ENCODE measurements at places on chromosomes 13 and 19. TPM values are rescaled to one million over a fixed set of nuclear protein-coding genes. Genes with fewer than 3 reads are reported as not detected.

STARD13 gene
- total RNA-seq, result 41.7 TPM

HMGB1 gene
- total RNA-seq, result 229 TPM

ZFP82 gene
- 2.2 TPM for total RNA-seq

RFPL4AL1 gene
- not detected for total RNA-seq

CYP2A6 gene
- total RNA-seq, result not detected

ZNF626 gene
- 45.9 TPM for total RNA-seq

CRLF1 gene
- 0.11 TPM for total RNA-seq

CCDC70 gene
- not detected for total RNA-seq

DNA sequence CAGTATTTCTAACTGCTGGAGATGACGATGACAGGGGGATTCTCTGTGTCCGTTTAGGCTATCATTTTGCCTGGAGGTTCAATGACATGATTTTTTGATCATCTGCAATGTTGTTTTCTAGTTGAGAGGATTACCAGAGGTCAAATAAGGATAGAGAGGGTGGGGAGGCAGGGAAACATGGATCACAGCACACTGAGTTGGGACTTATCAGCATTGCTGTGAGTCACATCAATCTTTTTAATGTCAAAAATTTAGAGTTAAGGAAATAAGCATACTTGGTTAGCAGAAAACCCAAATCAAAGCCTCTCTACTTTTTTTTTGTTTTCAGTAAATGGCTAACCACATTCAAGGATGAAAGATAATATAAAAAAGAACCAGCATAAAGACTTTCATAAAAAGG is 43.0 kb upstream of the CSNK1A1L start:
- DNase-seq, result peak; percentile 27

DNA sequence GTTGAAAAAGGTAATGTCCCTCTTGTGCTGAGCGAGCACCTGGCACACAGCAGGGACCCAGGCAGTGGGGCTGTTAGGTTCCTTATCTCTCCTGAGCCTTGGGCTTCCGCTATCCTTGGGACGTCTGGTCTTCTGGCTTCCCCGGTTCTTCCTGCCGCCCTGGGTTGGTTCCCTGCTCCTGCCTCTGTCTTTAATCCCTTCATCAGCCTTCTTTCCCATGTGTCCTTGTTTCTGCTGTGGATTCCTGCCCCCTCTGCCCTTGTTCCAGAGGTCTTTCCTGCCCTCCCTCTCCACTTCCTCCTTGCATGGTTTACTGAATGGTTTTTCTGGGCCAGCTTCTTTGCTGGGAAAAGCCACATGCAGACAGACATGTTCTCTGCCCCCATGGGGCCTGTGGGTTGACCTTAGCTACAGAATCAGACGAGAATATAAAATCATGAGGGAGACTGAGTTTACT is 2.6 kb downstream of the EPN1 start:
- no peak for DNase-seq

DNA sequence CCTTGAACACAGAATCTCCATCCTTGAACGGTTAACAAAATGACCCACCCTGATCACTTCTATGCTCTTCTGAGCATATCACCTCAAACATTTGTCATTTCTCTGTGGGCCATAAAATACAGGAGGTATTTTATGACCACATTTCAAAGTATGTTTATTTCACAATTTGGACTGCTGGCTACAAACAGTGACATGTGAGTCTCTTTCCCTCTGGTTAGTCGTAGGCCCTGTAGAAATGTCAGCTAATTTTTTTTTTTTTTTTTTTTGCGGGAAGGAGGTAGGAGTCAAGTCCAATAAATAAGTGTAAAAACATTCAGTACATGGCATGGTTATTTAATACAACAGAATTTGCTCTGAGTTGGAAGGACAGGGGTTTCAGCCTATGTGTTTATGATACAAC is 70.7 kb downstream of the FOXO1 start:
- no peak for DNase-seq

GRCh38 chr13:46587807-46588418 is 34.9 kb downstream of the LRCH1 start:
- DNase-seq, result no peak

DNA sequence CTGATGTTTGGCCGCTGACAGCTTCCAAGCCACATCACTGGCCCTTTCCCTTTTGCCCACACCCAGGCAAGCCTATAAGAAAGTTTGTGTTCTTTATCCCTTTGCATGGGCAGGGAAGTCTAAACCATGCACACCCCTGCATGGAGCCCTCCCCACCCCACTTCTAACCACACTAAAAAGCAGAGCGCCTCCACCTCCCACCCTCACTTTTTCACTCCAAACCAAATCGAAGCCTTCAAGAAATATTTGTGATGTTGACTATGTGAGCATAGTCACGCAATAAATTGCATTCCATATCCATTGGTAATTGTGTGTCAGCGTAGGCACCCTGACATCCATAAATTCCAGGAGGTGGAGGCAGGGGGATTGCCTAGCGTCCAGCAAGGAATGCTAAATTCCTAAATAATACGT is 104.4 kb upstream of the LSM14A start:
- DNase-seq, result no peak

DNA sequence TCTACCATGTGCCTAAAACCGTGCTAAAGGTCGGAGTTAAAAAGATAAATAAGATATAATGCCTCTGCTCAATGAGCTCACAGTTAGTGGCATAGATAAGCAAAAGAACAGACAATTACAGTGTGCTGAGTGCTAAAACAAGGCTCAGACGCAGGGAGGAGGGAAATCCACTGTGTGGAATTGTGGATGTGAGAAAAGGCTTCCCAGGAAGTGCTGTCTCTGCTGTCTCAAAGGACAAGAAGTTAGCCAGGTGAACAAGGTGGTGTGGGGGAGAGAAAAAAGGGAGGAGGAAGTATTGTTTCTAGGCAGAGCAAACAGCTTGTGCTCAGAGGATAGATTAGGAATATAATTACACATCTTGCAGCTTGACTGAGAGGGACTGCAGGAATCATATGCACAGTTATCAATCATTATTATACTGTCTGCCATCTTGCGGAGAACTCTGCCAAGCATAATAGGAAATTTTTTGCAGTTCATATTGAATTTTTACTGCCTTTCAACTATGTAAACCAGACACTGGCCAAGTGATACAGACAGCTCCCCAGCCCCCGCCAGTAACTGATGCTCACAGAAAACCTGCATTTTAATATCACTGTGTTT is 9.3 kb downstream of the C13orf42 start:
- DNase-seq, result no peak

GRCh38 chr19:31534786-31535657 is 185.8 kb upstream of the TSHZ3 start:
- no peak for DNase-seq

GRCh38 chr13:42106998-42107397 is 58.5 kb downstream of the DGKH start:
- no peak for DNase-seq

DNA sequence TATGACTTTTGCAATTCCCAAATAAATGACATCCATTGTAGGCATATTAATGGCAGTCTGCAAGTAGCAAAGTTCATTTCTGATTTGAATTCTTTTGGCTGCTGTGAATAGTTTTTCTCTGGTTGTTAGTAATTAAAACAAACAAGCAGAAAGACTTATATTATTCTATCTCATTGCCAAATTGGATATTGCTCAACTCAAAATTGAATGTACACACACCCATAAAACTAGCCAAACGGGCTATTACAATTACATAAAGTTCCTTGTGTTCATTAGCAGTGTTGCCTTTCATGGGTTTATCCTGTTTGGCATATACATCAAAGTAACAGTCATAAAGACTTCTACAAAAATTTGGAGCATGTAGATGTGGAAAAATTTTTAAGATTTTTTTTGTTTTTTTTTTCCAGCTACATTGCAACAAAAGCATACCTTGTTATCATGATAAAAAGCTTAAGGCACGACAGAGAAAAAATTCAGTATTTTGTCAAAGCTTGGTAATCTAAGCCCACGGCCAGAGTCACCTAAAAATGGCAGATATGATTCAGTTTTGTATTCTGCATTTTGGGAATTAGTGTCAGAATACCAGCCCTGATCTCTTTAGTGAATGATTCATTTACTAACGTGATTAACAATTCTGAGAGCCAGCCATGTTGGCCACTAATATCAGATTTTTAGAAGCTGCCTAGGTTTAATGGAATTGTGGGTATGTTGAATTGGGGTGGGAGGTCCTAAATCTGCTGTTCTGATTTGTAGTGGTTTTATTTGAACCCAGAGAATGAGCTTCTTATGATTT is 108.4 kb downstream of the KLF5 start:
- DNase-seq, result no peak

- DNase-seq, result no peak
These were observed 82.8 kb downstream of the CDADC1 start for GRCh38 chr13:49330546-49330864.

DNA sequence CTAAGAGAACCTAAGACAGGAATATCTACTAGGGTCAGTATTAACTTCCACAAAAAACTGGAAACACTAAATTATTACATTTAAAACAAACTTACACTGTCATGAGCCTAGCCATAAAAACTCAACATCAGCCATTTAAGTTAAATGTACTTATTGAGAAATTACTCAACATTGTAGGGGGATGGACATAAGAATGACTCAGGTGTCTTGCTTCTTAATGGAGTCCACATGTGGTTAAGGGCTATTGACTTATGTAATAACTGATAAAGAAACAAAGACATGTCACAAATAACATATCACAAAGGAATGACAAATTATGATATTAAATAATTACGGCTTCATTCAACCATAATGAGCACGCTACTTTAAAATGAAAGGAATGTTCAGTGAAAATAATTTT is 36.2 kb downstream of the CLDN10 start:
- no peak for DNase-seq

DNA sequence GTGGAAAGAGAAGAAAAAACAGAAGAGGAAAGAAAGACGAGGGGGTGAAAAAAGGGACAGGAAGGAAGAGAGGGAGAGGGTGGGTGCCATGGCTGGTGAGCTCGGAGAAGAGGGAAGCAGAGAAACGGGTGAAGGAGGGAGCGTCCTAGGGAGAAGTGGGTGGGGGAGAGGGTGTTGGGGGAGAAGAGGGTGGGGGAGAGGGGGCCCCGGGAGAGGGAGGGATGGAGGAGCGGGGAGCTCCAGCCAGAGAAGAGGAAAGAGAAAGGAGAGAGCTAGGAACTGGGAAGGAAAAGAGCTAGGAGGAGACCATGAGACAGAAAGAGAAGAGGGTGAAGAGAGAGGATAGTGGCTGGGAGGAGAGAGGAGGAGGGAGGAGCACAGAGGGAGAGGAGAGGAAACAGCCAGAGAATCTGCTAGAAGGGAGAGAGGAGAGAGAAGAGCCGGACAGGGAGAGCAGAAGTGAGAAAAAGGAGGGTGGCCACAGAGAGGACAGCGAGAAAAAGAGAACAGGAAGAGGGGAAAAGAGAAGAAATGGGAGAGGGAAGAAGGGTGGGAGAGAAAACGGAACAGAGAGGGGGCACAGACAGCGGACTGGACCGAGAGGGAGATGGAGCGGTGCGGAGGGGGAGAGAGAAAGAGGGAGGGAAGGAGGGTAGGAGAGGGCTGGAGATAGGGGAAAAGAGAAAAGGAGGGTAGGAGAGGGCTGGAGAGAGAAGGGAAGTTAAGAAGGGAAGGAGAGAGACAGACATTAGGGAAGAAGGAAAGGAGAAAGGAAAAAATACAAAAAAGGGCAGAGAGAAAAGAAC is 11.9 kb upstream of the GARIN5A start:
- DNase-seq, result peak; percentile 6

DNA sequence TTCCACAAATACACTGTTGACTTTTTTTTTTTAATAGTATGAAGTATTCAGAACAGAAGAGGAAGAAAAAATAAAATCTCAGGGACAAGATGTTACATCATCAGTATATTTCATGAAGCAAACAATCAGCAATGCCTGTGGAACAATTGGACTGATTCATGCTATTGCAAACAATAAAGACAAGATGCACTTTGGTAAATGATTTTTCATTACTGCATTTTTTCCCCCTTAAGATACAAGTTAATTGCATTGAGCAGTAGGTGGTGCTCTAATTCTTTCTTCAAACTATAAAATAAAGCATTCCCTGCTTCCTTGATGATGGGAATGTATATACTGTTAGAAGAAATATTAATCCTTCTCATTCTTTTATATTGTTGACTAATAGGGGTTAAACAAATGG is 17.1 kb downstream of the UCHL3 start:
- peak; percentile 33 for DNase-seq
